AG08395 (cell line): ENCODE measurements at places on chromosomes 11 and 22.

DNA sequence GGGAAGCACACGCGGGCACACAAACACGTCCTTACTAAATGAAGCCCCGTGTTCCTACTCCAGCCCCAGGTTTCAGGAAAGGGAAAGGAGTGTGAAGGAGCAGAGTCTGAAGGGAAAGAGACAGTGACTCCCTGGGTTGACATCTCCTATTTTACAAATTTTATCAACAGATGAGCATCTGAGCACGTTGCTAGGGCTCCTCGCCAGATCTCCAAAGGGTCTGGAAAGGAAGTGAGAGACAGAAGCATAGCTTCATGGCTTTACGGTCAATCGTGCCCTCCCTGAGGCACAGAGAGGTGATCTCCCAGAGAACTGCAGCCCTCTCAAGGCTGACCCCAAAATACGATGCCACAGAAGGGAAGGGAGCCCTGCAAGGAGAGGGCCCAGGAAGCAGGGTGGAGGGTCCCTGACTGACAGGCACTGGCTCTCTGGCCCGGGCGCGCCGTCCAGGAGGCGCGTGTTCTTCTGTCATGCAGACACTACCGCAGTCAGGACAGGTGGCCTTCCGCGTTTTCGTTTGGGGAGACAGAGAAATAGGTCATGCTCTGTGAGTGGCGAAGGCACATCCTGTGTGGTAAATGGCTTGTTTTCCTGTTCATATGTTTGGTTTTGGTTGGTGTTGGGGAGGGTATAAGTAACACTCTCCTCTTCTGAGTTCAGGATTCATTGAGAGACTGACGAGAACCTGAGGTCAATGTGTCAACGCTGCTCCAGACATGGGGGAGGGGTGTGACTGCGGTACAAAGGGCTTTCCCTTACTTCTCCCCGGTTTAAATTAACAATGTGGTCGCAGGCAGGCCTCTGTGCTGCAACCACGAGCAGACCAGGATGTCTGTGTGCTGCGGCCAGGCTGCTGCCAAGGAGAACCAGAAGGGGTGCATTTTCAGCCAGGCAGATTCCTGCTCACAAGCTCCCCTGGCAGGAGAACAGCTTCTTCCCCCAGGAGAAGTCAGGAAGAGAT is 813.3 kb downstream of the OPCML start:
- DNase-seq = peak; percentile 38

GRCh38 chr11:72553706-72554105 is 119.4 kb upstream of the CLPB start:
- DNase-seq = no peak

GRCh38 chr11:19690885-19691284 is 21.8 kb upstream of the NAV2 start:
- no peak for DNase-seq

DNA sequence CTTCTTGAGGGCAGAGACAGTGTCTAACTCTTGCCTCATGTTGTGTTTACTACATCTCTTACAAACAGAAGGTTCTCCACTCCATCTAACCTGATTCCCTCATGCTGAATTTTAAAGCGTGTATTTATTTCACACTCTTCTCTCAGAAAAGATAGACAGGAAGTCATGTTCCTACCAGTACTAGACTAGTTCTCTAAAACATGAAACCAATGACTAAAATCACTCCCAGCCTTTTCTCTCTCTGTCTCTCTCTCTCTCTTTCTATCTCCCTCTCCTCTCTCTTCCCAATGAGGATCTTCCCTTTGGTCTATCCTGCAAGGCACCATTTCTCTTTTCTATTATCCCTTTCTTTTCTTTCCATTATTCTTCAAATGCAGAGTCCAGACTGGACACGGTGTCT is 391.9 kb upstream of the CADM1 start:
- no peak for DNase-seq

DNA sequence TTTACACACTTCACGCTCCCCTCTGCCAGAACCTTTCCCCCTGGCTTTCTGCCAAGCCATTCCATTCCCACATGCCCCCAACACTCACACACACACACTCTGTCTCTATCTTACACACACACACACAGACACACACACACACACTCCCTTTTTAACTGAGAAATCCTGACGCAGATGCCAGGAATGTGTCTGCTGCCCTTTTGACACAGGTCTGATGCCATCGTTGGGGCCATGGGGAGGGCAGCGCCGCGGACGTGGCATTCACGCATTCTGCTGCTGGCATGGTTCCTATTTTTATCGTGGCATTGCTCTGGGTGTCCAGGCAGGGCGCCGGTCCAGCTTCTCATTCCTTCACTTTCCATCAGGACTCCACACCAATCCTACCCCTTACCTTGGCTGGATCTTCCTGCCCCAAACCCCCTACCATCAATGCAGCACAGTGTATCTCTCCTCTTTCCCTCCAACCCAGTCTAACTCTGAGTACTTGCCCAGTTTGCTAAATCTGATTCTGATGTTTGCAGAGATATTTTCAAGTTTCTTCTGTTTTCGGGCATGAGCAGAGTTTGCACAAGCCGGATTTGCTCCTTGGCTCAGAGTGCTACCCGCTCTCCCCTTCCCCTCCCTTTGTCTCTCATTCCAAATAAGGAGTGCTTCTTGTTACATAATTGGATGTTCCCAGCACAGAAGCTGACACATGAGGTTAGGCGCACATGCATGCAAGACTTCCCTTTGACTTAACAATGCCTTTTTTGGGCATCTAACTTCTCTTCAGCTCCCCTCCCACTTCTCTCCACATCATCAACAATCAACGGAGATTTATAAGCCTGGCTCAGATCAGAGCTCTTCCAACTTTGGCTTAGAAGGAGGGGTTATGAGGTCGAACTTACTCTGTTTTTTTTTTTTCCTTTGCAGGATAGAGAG is 18.8 kb downstream of the SNX19 start:
- DNase-seq = peak; percentile 91

DNA sequence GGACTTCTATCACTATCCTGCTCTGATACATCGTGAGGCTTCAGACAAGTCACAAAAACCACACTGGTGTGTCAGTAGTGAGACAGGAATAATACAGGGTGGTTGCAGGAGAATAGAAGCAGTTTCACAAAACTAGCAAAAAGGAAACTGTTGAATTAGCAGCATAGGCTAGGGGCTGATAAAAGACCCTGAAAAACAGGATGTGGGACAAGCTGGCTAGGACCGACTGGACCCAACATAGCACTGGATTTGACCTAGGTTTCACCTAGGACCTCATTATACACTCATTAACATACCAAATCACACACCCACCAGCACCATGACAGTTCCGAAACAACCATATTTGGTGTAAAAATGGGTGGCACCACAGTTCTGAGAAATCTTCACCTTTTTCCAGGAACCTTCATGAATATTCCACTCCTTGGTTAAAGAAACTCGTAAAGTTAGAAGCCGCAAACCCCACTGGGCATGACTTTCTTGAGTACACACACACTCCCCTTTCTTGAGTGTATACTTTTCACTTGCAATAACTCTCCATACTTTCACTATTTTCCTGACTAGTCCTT is 76.2 kb downstream of the SLC1A2 start:
- DNase-seq = no peak

GRCh38 chr11:120894202-120894985 is 129.5 kb upstream of the TBCEL start:
- no peak for DNase-seq

DNA sequence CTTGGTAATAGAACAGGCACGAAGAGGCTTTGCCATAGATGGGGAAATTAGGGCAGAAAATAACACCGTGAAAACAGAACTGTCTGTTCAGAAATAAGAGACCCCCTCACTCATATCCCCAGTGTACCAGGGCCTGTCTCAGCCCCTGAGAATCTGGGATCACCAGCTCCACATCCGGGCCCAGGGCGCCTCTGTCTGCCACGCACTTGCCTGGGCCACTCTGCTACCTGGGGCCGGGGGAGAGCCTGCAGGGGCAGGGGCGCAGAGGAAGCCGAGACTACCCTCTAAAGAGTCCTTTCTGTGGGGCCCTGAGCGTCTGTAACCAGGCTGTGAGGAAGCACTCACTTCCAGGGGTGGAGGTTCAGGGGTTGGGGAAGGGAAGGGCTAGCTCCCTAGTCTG is 19.8 kb downstream of the NECTIN1 start:
- no peak for DNase-seq

DNA sequence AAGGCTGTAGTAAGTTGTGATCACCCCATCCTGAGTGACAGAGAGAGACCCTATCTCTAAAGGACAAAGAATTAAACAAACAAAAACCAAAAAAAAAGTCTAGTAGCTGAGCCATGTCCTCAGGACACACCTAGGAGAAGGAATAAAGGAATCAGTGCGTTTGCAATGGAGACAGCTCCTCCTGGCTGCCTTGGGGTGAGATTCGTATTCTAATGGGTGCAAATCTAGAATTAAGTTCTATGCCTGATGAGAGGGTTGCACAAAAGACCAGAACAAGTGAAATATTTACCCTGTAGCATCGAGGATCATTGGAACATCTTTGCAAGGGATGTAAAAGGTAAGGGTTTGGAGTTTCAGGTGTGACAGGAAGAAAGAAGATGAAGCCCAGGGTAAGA is 70.3 kb upstream of the BMAL1 start:
- DNase-seq = no peak

DNA sequence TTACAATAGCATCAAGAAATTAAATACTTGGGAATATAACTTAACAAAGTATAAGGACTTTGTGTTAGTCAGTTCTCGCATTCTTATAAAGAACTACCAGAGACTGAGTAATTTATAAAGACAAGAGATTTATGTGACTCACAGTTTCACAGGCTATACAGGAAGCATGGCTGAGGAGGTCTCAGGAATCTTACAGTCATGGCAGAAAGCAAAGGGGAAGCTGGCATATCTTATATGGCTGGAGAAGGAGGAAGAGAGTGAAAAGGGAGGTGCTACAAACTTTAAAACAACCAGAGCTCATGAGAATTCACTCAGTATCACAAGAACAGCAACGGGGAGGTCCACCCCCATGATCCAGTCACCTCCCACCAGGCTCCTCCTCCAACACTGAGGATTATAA is 32.0 kb upstream of the CCDC134 start:
- DNase-seq = no peak

DNA sequence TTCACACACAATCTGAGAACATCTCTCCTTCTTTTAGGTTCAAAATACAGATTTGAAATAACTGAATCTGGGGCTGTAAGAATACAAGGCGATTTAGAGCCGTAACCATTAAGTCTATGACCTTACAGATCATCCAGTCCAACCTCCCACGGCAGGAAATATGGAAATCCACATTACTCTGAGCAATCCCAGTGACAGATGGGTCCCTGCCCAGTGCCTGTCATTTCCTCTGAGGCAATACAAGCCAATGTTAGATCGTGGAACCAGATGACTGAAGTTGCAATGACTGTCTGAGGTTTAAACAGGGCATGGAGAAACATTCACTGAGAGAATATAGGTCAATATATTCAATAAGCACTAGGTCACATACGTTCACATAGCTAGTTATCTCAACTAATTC is 77.4 kb upstream of the OR5AK2 start:
- no peak for DNase-seq

DNA sequence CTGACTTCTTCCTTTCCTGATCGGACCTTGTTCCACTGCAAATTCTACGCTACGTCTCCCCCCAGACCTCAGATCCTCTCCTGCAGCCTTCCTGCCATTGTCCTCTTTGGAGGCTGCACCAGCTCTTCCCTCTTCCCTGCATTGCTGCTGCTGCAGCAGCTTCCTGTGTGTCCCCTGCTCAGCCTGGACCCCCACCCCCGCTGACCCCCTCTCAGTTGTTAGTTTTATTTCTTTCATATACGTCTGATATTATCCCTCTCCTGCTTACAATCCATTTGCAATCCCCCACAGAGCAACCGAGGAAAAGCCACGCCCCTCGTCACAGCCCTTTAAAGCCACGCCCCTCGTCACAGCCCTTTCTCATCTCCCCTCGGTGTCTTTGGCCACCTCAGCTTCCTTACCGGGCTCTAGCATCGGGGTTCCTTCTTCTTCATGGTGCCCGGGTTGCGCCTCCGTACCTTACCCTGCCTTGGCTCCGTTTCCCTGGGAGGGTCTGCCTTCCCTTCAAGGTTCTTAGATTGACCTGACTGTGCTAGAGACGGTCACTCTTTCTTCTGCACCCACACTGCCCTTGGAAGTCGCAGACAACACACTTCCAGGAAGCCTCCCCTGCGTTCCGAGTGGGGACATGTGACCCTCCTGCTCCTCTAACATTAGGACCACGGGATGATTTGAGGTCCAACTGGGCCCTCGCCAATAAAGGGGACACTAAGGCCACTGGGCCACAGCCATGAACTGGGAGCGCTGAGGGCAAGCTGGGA is 4.8 kb downstream of the MRGPRG start:
- DNase-seq = no peak

DNA sequence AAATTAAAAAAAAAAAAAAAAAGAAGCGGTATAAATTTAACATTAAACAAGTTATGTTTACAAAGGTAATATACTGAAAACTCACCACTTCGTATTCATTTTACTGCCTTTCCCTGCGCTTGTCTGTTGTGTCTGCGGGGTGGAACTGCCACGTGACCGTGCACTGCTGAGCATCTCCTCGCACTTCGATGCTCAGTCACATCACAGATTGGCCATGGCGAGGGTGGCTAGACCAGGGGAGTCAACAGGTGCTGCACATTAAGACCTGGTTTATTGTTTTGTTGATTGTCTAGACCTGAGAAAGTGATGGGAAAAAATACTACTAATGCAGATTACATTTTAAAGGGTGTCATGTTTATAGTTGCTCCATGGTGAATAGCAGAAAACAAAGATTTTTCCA is 22.8 kb upstream of the TUB start:
- DNase-seq = no peak

- DNase-seq = no peak
Measured at GRCh38 chr11:73239571-73240189, 21.6 kb downstream of the P2RY2 start.

GRCh38 chr11:120545813-120546212 is 34.3 kb downstream of the GRIK4 start:
- no peak for DNase-seq

DNA sequence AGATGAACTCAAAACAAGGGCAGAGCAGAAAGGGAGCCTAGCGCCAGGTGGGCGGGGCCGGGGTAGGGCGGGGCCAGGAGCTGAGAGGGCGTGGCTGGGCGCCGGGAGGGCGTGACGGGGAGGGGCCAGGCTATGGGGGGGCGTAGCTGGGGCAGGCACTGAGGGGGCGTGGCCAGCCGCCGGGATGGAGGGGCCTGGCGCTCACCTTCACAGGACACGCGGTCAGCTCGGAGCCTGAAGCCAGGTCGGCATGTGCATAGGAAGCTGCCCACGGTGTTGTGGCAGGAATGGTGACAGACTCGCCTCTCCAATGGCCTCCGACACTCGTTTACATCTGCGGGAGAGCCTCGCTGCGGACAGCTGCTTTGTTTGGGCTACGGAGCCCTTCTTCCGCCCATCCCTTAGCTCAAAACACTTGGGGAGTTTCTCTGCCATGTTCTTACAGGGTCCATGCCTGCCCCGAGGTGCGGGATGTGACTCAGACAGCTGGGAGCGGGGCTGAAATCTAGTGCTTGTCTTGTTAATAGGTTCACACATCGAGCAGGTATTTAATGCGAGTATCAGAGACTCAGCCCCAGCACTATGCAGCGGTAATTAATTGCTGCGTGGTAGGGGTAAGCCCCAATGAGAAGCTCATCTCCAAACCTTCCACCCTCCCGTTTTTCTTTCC is 13.4 kb downstream of the VWCE start:
- DNase-seq = peak; percentile 55
